ENCODE measurements at places on chromosomes 7 and 10.

DNA sequence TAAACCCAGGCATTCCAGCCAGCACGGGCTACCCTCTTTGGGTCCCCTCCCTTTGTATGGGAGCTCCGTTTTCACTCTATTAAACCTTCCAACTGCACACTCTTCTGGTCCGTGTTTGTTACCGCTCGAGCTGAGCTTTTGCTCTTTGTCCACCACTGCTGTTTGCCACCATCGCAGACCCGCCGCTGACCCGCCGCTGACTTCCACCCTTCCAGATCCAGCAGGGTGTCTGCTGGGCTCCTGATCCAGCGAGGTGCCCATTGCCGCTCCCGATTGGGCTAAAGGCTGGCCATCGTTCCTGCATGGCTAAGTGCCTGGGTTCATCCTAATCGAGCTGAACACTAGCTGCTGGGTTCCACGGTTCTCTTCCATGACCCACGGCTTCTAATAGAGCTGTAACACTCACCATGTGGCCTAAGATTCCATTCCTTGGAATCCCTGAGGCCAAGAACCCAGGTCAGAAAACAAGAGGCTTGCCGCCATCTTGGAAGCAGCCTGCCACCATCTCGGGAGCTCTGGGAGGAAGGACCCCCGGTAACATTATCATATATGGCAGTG, 14.5 kb downstream of the ZNF277 start:
- DNase-seq: no peak

- peak; percentile 74 for DNase-seq
Measured at GRCh38 chr7:104979167-104979841, 34.7 kb upstream of the KMT2E start.

GRCh38 chr7:43803865-43804264, 45.4 kb downstream of the BLVRA start:
- no peak for DNase-seq

DNA sequence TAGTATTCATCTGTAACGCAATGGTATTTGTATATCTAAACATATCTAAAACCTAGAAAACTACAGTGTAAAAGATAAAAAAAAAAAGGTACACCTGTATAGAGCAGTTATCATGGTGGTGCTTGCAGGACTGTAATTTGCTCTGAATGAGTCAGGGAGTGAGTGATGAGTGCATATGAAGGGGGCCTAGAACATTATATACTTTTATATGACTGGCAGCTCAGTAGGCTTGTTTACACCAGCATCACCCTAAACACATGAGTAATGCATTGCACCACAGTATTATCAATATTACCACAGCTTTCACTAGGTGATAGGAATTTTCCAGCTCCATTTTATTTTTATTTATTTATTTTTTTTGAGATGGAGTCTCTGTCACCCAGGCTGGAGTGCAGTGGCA, 40.8 kb downstream of the TRIM24 start:
- DNase-seq: no peak

- DNase-seq: no peak
Measured at GRCh38 chr10:43218951-43219837, 47.7 kb downstream of the RASGEF1A start.

DNA sequence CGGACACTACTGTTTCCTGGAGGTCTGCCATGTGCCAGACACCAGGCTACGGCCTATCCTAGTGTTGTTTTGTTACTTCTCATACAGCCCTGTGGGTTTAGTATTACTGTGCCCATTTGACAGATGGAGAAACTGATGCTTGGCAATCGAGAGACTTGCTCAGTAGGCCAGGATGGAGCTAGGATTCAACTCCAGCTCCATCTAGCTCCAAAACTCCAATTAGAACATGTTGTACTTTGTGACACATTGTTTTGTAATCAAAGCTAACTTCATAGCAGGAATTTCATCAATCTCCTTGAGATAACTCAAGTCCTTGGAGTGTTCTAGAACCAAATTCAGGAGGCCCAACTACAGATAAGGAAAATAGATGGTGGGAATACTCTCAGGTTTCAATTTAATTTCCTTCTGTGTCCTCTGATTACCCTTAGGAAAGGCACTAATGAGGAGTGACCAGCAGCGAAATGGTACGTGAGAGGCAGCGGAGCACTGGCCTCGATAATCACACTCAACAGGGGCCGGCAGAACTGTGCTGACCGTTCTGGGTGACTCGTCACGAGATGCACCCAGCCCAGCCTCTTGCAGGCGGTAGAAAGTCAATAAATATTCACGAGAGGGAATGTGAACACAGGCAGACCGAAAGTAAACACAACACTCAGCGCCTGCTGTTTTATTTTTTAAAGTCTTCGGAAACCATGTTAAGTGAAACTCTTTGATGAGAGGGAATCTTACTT, 269.6 kb upstream of the NEBL start:
- peak; percentile 65 for DNase-seq

- DNase-seq: peak; percentile 10
Measured at GRCh38 chr7:141074162-141074991, 513 bp downstream of the TMEM178B start.
